Adipose tissue (tissue), 3 donors: ENCODE measurements at places on chromosomes 4 and X. TPM values are rescaled to one million over a fixed set of nuclear protein-coding genes. Genes with fewer than 3 reads are reported as not detected.

Gene STARD8
- 12.1 TPM for polyA plus RNA-seq

Gene GAGE12G
- not detected for polyA plus RNA-seq

Gene SATL1
- not detected for polyA plus RNA-seq

Gene NAP1L5
- polyA plus RNA-seq, result 23.5 TPM

Gene EPGN
- not detected for polyA plus RNA-seq

Gene CFP
- 17.1 TPM for polyA plus RNA-seq

Gene CCNA2
- polyA plus RNA-seq, result 0.28 TPM

Gene NSUN7
- 3.8 TPM for polyA plus RNA-seq

Gene MAGEC2
- not detected for polyA plus RNA-seq

Gene DMRTC1
- polyA plus RNA-seq, result not detected

Gene ASB11
- 0.05 TPM for polyA plus RNA-seq

Gene IL1RAPL2
- polyA plus RNA-seq, result not detected

Gene PLP1
- polyA plus RNA-seq, result 2.5 TPM

Gene MTMR8
- 0.40 TPM for polyA plus RNA-seq

Gene HTN3
- not detected for polyA plus RNA-seq

Gene FREM3
- 0.11 TPM for polyA plus RNA-seq
